ENCODE measurements at places on chromosomes 2 and 18.

GRCh38 chr2:95386031-95386430 lies 16.5 kb upstream of the FAHD2A start:
- no peak for DNase-seq

DNA sequence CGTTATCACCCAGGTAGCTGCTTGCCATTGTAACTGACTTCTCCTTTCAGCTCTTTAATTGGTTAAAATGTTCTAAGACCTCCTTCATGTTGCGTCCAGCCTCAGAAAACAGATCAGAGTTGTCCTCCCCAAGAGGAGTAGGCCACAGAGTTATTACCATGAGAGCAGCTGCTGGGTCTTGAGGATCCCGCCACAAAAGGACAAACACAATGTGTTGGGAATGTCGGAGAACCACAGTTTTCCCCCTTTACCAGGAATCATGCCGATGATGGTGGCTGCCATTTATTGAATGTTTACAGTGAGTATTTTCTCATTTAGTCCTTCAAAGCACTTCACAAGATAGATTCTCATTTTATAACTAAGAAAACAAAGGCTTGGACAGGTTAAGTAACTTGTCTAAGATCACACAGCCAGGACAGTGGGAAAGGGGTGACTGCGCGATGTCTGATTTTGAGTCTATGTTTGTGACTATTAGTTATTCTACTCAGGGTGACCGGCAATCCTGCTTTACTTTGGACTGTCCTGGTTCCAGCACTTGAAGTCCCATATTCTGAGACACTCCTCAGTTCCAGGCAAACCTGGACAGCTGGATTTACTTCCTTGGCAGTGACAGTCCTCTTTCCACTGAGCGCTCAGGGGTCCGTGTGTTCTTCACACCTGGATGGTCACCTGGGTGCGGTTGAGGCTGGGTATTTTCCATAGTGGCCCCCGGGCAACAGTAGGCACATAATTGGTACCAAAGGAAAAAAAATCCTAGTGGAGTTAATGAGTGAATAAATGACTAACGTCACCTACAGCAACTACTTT lies 93.6 kb downstream of the LIPG start:
- no peak for DNase-seq

- no peak for DNase-seq
These were observed 103.7 kb downstream of the CCDC85A start for GRCh38 chr2:56287508-56287907.

DNA sequence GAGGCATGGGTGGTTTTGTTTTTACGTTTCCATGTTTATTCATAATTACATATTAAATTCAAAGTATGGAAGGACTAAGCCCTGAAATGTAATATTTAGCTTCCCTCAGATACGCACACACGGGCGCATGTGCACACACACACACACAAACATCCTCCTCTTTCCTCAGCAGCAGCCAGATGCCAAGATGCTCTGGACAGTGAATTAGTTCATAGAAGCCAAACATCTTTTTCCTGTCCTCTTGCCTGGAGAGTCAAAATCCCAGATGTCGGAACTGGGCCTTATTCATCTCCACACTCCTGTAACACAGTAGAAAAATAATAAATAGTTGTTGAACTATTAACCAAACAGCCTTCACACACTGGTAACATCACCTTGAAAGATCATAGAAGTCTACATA lies 273.1 kb downstream of the SP3 start:
- no peak for DNase-seq

- DNase-seq, result no peak
These were observed 74.6 kb downstream of the KLF7 start for GRCh38 chr2:207091176-207091575.

DNA sequence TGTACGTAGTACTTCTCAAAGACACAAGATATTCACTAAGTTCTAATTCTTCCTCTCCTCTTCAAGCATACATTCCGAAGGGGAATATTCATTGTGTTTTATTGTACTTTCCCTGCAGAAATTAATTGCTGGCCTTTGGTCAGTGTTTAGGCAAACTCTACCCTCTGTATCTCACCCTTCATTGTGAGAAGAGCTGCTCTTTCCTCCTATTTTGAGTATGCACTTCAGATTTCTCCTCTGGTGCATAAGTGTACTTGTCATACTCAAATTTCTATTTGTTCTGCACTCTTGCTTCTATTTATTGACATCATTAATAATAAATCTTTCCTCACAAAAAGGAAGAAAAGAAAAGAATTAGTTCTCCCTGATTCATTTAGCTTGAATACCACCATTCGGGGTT lies 485.4 kb upstream of the SLC8A1 start:
- DNase-seq, result no peak

- no peak for DNase-seq
These were observed 26.7 kb downstream of the AGPS start for GRCh38 chr2:177419274-177419673.

DNA sequence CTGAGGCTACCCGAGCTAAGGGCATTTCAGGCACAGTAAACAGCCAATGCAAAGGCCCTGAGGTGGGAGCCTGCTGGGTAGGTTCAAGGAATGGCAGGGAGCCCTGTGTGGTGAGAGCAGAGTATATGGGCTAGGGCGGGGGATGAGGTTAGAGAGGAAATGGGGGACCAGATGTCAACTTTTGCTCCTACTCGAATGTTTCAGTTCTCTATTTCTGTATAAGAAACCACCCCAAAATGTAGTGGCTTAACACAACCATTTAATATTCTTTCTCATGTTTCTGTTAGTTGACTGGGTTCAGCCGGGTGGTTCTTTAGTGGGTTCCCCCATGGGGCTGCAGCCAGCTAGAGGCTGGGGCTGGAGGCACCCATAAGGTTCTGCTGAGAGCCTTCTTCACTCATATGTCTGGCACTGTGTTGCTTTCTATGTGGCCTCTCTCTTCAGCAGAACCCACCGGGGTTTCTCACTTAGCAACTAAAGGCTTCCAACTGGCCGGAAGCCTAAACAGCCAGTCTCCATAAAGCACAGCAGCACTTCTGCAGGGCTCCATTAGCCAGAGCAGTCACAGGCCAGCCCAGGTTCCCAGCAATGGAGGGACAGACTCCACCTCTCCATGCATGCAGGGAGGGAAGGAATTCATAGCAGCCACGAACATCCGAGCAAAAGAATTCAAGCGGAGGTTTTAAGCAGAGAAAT lies 5.6 kb upstream of the ATOH8 start:
- no peak for DNase-seq

GRCh38 chr18:60157810-60158209 lies 214.8 kb downstream of the MC4R start:
- no peak for DNase-seq

GRCh38 chr2:51028829-51029228 lies 3.1 kb downstream of the NRXN1 start:
- no peak for DNase-seq

DNA sequence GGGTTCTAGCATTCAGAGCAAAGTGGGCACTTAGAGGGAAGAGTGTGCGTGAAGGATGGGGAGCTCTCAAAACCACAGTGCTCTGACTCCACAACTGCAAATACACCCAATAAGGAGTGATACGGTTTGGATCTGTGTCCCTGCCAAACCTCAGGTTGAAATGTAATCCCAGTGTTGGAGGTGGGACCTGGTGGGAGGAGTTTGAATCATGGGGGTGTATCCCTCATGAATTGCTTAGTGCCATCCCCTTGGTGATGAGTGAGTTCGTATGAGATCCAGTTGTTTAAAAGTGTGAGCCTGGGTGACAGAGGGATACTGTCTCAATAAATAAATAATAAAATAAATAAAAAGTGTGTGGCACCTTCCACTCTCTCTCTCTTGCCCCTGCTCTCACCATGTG lies 50.3 kb upstream of the CCDC85A start:
- DNase-seq, result no peak

GRCh38 chr18:36301884-36302283 lies 4.4 kb downstream of the FHOD3 start:
- no peak for DNase-seq

GRCh38 chr2:75729861-75730260 lies 19.1 kb upstream of the GCFC2 start:
- no peak for DNase-seq

- DNase-seq, result no peak
These were observed 67.8 kb downstream of the NXPH2 start for GRCh38 chr2:138712212-138712979.

DNA sequence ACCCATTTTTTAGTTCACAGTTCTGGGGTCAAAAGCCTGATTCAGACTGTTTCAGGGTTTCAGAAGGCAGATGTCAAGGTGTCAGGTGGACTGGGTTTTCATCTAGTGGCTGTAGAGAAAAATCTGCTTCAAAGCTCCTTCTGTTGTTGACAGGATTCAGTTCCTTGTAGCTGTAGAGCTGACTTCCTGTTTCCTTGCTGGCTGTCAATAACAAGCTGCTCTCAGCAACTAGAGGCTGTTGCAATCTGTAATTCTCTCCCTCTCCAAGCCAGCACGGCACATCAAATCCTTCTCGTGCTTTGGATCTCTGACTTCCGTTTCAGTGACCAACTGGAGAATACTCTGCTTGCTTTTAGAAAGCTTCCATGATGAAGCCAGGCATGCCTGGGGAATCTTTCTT lies 179.4 kb downstream of the DOK6 start:
- DNase-seq, result no peak

DNA sequence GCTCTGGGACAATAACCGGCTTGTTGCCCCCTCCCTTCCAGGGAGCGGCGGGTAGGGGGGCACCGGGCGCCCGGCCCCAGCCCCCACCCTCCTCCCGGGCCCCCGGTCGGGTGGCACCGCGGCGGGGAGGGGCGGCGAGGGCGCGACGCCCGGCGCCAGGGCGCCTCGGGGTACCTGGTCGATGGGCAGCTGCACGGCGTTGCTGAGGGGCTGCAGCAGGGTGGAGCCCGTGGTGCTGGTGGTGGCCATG lies 193 bp downstream of the MBOAT2 start:
- no peak for DNase-seq

- DNase-seq, result no peak
These were observed 18.8 kb downstream of the COX7A2L start for GRCh38 chr2:42342061-42342794.

DNA sequence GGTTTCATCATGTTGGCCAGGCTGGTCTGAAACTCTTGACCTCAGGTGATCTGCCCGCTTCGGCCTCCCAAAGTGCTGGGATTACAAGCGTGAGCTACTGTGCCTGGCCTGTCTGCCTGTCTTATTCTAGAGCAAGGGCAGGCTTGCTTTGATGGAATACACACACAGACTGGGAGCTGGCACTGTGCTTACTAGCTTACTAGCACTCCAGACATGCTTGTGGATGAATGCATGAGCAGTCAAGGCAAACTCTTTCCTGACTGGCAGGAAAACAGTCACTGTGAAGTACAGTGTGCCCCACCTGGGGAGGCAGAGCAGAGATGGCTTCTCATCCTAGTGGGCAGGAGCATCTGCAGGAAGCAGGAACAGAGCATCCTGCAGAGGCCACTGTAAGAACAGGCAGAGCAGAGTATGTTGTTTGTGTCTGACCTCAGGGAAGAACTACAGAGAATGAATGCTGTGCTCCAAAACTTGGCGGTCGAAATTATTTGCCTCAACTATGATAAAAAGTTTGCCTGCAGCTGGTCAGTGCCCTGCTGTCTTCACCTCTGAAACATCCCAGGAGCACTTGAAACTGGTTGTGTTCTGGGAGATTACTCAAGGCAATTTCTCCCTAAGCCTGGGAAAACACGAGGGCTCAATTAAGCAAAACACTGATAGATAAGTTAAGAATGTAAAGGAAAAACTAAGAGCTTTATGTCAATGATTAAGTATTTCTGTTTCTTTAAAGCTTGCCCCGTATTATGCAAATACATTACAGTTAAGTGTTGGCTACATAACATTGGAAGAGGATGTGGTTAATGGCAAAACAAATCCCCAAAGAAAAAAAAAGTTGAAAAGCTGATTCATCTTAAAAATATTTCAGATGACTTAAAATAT lies 102.4 kb downstream of the VAPA start:
- DNase-seq, result no peak

- no peak for DNase-seq
These were observed 361.9 kb upstream of the CHST9 start for GRCh38 chr18:27546991-27547390.

DNA sequence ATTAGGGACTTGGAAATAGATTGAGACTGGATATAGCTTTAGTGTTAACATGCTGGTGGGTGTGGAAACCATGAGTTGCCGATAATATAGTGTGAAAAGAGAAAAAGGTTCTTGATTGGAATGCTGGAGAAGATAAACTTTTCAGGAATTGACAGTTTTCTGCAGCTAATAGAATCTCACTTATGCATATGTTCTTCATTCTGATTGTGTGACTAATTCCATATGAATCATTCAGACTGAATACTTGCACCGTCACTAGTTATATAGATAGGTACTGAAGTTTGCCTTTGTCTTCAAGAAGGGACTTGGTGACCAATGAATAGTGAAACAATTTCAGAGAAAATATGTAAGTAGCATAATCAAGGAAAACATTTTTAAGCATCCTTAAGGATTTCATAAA lies 225.7 kb upstream of the FOSL2 start:
- DNase-seq, result no peak

DNA sequence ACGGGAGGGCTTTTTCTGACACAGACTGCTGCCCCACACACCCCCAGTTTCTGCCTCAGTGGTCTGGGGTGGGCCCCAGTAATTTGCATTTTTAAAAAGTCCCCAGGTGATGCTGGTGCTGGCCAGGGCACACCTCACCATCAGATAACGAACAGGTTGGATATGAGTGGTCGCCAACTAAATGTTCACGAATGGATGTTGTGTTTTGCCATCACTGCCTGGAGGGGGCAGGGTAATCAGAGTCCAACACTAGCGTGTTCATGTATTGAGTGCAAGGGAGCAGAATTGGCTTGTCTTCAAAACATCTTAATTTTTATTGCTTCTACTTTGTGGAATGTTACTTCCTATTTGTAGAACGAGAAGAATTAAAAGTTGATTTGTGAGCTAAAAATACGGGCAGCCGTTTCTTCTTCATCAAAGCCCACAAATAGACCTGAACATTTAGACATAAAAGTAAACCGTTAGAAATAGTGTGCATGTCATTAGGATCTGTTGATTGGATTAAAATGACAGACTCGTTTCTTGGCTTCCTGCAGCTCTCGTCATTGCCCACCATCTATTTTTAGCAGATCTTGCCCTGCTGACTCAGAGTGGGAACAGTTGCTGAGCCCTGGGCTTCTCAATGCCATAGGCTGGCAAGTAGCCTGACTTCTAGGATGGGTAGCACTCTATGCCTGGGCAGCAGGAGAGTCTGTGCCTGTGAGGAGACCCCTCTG lies 45.2 kb downstream of the NCK2 start:
- DNase-seq, result peak; percentile 50

DNA sequence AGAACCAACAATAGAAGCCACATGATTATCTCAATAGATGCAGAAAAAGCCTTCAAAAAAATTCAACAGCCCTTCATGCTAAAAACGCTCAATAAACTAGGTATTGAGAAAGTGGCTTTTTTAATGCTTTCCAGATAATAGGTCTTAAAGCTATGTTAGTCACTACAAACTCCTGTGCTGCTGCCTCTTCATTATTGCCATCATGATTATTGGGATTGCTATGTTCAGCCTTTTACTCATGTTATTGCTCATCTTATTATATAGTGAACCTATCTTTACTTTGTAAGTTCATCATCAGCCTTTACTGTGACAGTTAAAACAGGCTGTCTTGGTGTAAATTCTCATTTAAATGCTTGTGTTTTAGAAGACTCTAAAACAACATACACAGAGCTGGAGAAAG lies 1557.2 kb upstream of the ZEB2 start:
- DNase-seq, result no peak

GRCh38 chr2:14520385-14520945 lies 112.1 kb upstream of the LRATD1 start:
- no peak for DNase-seq

- no peak for DNase-seq
These were observed 265.4 kb downstream of the HRH4 start for GRCh38 chr18:24725644-24726415.

GRCh38 chr18:57523171-57523956 lies 63.1 kb downstream of the FECH start:
- DNase-seq, result no peak

- no peak for DNase-seq
These were observed 58.8 kb downstream of the CCDC195 start for GRCh38 chr2:224657349-224657748.
